Kidney glomerular epithelial cell (primary cell): ENCODE measurements at places on chromosomes 1 and 21.

GRCh38 chr1:208536212-208536611 is 292.0 kb upstream of the PLXNA2 start:
- peak; percentile 52 for DNase-seq

DNA sequence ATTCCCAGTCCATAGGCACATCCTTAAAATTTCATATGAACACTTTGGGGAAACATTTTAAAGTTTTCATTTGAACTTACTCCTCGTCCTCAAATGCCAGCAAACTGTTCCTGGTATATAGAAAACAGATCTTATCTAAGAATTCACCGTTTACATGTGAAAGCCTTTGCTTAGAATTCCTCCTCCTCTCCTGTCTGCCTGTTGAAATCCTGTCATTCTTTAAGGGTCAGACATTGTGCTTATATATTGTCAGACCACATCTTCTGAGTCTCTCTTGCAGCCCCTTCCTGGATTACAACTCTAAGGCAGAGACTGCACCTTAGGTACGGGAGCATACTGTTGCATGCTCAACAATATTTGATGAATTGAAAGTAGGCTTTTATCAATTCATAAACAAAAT is 239.7 kb downstream of the SMYD3 start:
- no peak for DNase-seq

GRCh38 chr1:24600551-24600950 is 42.6 kb upstream of the SRRM1 start:
- DNase-seq: no peak

- peak; percentile 48 for DNase-seq
Measured at GRCh38 chr1:145963265-145964019, 933 bp downstream of the ANKRD34A start.

DNA sequence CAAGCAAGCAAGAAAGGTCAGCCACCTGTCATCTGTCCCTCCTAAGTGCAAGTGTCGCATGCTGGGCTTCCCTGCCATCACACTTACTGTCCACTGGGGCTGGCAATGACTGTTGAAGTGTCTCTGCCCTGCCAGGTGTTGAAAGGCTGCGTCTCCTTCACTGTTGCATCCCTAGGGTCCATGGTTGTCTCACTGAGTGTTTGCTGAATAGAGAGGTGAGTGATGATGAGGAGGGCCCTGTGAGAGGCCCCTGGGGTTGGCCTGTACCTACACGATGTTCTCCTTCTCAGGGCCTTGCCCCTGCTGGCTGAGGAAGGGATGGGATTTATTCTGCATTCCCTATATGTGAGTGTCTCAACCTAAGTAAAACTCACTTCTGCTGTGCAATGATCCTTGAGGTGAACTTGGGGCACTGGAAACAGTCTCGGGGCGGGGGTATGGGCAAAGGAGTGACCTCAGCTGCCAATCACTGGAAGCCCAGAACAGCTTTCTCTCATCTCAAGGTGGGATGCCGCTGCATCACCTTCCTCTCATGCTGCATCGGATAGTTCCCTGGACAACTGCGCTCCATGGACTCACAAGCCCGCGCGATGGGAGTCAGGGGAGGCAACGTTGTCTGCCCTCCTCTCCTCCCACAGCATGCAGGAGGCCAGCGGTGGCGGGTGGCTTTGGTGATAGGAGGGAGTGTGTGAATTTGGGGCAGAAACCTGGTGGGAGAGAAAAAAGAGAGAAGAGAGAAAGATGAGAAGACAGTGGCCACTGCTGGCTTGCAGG is 35.8 kb upstream of the SOX13 start:
- no peak for DNase-seq

- no peak for DNase-seq
Measured at GRCh38 chr1:239993366-239993765, 98.3 kb upstream of the FMN2 start.

GRCh38 chr1:23576338-23577055 is 17.2 kb upstream of the ID3 start:
- no peak for DNase-seq

DNA sequence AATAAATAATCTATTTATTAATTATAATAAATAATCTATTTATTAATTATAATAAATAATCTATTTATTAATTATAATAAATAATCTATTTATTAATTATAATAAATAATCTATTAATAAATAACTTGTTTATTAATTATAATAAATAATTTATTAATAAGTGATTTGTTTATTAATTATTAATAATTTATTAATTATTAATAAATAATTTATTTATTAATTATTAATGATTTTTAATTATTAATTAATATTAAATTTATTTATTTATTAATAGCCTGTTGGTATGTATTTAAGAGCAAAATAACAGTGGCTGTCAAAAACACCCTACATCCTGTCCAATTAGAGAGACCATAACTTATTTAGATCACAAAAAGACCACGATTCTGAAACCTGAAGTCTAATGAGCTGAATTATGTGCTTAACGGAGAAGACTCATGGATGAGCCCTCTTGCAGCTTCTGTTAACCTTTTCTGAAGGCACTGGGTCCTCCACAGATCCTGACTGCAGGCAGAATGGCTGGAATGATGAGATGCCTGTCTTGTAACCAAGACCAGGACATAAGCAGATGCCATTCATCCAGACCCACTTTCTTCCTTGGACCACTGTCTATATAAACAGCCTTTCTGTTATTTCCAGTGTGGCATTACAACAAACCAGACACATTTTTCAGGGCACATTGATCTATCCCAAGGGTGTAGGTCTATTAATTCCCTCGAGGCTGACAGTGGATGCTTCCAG is 134.2 kb downstream of the SETD4 start:
- DNase-seq: no peak

GRCh38 chr21:42553435-42553834 is 39.8 kb downstream of the SLC37A1 start:
- DNase-seq: no peak

DNA sequence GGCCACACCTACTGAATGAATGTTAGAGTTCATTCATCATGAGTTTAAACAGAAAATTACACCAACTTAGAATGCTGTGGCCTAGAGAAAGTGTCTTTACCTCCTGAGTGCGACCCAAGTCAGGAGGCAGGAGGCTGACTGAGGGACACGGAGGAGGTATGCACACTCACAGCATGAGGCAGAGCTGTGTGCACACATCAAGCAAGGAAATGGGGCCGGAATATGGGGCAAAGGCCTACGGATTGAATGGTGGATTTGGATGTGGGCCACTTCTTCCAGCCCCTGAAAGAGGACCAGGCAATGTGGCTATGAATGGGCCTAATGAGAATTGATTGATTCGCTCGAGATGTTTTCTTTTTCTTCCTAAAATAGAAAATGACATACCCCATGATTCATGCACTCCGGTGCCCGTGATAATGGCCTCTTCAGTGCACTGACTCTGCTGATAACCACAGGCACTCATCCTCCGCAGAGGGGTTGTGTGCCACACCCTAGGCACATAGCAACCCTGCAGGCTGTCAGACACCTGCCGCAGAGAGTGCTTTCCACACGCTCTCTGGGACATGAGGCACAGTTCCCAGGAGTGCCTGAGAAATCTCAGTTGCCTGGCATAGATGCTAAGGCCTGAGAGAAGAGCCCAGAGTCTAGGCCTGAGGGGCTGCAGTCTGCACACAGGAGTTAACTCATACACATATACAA is 155.5 kb downstream of the GLUL start:
- DNase-seq: peak; percentile 12

GRCh38 chr1:41532206-41532975 is 47.9 kb upstream of the EDN2 start:
- DNase-seq: no peak

DNA sequence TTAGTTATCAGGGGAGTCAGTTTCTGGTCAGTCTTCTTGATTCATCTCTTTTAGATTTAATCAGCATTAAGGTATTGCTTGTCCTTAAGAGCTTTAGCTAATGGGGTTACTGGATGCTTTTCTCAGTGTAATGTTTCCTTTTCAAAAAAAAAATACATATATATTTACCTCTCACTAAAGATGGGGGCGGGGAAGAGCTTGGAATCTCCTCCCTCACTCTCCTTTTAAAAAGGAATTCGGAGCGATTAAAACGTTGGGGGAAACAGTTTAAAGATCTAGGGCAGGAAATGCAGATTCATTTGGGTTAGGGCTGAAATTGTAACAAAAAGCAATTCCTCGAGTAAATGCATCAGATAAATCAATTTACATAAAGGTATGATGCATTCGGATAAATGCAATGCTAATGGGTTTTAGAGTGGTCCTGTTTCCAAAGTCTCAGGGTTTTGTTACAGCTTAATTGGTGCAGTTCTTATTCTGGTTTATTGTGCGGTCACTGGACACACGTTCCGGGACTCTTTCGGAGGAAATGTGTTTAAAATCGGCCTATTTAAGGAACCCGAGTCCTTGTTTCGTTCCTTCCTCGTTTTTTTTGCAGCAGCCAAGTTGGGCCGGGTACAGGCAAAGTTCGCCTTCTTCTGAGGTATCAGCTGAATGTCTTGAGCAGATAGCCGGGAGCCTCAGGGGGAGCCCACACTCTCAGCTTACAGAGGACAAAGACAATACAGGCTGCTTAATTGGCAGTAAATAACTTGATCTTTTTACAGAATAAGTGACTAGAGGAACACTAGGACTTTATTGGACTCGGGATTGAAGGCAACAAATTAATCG is 1.6 kb downstream of the LMO4 start:
- peak; percentile 23 for DNase-seq

DNA sequence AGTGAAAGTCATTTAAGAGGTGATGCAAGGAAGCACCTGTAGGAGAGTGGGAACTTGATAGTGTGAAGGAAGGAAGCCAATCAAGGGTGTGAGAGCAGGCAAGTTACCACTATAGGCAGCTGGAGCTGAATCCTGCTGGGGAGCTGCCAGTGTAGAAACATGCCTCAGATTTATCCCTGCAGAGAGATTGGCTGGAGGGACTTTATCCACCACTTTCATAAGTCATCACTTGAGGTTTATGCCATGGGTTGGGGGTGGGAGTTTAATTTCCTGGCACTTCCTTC is 443.6 kb downstream of the PLPP3 start:
- no peak for DNase-seq

DNA sequence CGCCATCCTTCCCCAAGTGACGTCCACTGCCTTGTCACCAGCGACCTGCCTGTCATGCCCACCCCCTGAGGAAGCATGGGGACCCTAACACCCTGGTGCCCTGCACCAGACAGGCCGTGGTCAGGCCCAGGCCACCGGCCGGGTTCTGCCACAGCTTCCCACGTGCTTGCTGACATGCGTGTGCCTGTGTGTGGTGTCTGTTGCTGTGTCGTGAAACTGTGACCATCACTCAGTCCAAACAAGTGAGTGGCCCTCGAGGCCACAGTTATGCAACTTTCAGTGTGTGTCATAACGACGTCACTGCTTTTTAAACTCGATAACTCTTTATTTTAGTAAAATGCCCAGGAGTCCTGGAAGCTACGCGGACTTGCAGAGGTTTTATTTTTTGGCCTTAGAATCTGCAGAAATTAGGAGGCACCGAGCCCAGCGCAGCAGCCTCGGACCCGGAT is 8.5 kb upstream of the CTRC start:
- DNase-seq: no peak

- DNase-seq: peak; percentile 15
Measured at GRCh38 chr1:236854605-236854983, 59.5 kb downstream of the MTR start.

DNA sequence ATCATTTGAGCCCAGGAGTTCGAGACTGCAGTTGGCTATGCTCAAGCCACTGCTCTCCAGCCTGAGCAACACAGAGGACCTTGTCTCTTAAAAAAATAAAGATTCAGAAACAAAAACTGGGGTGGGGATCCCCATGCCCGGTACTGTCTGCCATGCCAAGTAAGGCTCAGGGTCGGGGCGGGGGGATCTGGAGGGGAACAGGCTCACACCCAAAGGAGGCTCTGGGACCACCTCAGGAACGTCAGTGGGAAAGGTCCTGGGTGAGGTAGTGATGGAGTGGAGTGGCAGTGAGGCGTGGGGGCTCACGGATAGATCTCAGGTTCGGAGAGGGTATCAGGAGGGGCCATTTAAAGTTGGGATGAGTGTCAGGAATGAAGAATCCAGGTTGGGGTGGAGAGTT is 765 bp upstream of the S100A4 start:
- DNase-seq: no peak
